B cell (primary cell): ENCODE measurements at places on chromosomes 5 and 9.
A peak's percentile ranks its signal among the peaks of the same experiment; 100 is the strongest.

DNA sequence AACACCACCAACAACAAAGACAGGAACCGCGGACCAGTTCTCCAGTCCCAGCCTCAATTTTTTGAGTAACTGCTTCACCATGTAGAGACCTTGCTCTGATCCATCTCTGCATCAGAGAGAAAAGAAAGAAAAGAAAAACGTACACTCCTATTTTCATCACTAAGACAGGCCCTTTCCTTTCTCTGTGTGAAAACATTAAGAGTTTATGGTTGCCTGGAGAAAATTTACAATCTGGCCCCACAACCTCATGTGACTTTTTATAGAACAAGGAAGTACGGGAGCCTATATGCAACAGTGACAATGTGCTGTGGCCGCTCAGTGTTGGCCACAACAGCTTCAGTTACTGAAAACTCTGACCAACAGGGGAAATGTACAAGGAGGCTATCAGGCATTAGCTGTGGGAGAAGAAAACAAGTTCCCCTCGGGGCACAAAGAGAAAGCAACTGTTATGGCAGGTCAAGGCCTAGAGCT, 272.9 kb upstream of the PTGER4 start:
- peak; percentile 67 for DNase-seq

DNA sequence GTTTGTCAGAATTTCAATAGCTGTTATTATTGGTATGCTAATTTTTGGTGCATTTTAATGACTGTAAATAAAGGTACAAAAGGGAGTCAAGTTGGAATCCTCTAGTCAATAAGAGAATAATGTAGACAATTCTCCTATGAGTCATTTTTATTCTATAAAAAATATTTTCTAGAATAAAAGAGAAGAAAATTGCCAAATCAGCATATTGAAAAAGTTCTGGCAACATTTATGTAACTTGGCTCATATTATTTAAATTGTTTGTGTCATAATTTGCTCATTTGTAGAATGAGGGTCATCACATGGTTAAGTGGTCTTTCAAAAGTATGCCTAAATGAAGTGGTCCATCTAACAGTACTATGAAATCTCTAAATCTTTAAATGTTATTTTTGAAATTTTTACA, 1719.8 kb upstream of the WWC1 start:
- DNase-seq, result no peak

DNA sequence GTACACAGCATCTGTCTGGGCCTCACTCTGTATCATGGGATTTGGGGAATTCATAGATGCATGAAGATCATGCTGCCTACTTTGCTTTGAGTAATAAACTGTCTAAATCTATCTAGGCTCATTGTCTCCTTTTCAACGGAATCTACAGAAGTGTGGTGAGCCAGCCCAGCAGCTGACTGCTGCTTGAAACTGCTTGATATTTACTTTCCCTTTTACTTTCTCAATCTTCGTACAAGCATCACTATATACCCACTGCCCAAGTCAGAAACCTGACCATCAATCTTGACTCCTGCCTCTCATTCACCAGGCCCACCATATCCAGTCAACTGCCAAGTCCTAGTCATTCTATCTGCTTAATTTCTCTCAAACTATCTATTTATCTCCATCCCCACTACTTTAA, 142.9 kb downstream of the NR2F1-AS1 start:
- DNase-seq, result no peak

DNA sequence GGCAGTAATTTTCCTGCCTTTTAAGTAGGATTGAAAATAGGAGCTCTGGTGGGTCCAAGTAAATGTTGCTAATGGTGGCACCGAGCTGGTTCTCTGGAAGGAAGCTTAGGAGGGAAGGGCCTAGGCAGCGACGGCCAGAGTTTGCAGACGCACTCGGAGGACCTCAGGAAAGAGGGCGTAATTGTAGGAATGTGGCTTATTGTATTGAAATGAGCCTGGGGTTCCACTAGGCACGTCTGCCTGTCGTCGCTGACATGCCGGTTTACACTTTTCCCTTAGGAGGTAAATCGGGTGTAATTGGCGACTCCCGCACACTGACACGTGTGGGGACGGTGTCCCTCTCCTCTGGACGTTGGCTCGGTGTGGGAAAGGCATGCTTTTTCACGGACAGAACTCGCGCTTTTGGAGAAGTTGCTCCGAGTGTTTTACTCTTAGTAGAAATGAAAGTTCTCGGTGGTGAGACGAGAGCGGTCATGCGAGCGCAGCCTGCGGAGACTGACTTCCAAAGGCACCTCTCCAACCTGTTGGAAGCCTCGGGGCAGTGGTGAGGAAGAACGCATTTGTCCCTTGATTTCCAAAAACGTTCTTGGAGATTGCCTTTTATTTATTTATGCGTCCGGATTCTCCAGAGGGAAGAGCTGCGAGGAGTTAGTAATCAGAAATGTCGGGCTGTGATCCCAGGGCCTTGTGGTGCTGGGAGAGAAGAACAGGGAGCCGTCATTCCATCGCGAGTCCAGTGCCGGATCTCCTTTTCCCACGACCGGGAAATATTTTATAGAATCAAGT, 1.3 kb downstream of the NR4A3 start:
- DNase-seq, result peak; percentile 72

- DNase-seq, result no peak
Measured at GRCh38 chr9:10678790-10679189, 66.0 kb upstream of the PTPRD start.

DNA sequence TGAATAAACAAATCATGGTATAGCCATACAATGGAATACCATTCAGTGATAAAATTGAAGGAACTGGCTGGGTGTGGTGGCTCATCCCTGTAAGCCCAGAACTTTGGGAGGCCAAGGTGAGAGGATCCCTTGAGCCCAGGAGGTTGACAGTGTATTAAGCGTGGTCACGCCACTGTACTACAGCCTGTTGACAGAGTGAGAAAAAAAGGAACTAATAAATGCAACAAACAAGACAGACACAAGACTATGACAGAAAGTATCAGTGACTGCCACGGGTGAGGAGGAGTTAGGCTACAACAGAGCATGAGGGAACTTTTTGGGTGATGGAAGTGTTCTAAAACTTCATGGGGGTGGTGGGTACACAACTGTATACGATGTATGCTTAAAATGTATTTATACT, 2.2 kb downstream of the FNIP1 start:
- peak; percentile 46 for DNase-seq

GRCh38 chr9:87871425-87872078, 11.1 kb upstream of the SPATA31E1 start:
- DNase-seq, result no peak

DNA sequence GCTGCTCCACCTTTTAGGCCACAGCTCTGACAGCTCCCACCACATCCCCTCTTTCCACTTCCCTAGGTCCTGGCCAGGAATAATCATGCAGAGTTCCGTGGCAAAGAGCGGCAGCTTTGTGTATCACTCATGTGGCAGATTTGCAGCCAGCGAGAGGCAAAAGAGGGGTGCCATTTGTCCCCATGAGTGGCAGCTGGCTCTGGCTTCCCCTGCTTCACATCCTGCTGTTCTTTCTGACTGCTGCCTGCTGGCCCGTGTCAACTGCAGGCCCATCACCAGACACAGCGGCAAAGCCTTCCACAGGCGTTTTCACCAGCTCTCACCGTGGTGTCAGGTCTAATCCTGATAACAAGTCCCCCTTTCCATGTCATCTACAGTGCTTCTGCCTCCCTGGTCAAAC, 430.6 kb upstream of the DAP start:
- no peak for DNase-seq

GRCh38 chr5:159955056-159955624, 38.9 kb downstream of the ADRA1B start:
- DNase-seq, result no peak

DNA sequence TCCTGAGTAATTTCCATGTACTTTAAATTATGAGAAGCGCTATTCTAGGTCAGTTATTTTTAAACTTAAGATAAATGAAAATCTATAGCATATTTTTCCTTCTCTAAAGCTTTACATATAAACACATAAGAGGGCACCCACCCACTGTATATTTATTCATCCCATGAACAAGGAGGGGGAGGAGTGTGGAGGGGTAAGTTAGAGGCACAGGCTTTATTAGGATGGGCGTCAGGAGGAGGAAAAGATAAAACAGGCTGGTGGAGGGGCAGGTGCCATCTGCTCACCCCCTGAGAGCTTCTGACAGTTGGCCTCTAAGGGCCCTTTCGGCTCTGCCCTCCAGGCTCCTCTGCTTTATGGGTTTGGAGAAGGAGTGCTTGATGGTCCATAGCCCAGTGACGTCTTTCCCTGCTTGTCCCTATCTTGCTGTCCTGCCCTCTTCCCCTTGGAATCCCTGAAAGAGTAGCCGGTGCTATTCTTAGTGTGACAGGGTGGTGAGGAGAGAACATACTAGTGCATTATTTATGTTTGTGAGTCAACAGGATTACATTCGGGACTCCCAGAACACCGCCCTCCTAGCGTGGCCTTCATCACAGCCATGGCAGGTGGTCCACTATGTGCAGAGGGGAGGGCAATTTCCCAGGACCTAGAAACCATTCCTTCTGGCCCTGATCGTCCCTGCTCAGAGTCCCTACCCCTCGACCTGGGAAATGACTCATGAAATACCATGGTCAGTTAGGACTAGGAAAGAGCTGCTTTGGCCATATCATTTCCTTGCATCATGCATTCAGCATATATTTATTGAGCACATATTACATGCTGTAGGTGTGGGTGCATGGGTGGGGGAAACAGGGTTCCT, 7.9 kb upstream of the SYNPO start:
- DNase-seq, result no peak

DNA sequence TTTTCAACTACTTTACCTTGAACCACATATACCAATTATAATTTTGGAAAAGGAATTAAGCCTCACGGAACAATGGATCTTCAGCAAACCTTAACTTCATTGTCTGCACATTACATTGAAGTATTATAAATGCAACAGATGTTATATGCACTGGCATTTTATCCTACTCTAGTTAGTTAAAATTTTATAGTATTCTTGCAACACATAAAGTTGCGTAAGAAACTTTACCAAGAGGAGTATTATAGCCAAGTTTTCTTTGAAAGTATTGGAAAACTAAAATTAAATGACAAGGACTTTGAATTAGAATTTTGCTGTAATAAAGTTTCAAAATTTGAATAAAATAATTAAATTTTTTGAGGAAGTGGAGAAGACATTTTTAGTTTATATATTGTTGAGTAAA, 63.4 kb upstream of the SREK1 start:
- DNase-seq, result no peak

GRCh38 chr5:61674378-61674777, 342.3 kb downstream of the ZSWIM6 start:
- DNase-seq, result no peak

GRCh38 chr5:58046371-58046770, 413.5 kb downstream of the PLK2 start:
- no peak for DNase-seq

- peak; percentile 4 for DNase-seq
Measured at GRCh38 chr5:1514027-1514818, 9.5 kb downstream of the LPCAT1 start.

DNA sequence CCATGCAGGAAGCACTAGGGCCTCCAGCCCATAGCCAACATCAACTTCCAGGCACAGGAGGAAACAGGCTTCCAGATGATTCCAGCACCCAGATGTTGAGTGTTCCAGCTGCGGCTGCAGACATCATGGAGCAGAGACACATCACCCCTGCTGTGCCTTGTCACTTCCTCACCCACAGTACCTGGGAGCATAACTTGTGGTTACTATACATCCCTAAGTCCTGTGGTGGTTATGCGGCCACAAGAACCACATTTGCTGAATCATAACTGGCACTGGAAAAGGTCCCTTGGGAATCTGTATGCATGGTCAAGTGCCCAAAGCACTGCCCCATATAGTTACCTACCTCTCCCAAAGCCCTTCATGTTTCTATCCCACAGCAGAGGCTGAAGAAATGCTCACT, 56.6 kb downstream of the WHRN start:
- DNase-seq, result no peak

GRCh38 chr5:159340511-159340910, 10.2 kb upstream of the IL12B start:
- no peak for DNase-seq

DNA sequence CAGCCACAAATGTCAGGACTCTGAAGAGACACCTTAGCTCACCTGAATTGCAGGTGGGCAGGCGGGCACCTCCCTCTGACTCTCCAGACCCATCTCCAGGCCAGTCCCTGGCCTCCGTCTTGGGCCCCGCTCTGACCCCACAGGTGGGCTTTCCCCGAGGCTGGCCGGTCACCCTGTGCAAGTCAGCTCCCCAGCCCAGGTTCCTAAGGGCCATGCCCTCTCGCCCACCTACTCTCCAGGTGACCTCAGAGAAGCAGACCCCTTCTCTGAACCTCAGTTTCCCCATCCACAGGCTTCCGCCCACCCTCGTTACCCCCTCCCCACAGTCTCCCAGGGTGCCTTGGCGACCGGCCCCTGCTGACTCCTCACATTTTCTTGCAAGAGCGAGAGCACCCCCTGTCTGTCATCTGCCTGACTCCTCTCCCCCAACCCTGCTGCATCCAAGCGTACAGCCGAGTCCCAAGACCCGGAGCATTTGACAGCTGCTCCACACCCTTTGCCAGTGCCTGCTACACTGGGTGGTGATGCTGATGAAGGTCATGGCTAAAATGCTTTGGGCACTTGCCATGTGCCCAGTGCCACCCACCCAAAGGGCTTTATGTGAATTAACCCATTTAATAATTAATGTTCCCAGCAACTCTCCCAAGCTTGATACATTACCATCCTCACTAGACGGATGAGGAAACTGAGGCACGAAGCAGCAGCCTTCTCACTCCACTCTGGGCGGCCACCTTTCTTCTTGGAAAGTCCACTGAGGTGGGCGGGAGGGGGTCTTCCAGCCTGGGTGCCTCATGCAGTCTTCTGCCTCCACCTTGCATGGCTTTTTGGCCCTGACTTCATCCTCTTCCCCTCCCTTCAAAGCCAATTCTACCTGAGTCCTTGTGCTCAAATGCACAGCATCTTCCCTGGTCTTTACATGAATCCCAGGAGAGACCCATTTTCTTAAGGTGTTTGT, 51.1 kb upstream of the ORM1 start:
- peak; percentile 33 for DNase-seq

- DNase-seq, result no peak
Measured at GRCh38 chr5:157549954-157550549, 25.5 kb downstream of the ADAM19 start.

DNA sequence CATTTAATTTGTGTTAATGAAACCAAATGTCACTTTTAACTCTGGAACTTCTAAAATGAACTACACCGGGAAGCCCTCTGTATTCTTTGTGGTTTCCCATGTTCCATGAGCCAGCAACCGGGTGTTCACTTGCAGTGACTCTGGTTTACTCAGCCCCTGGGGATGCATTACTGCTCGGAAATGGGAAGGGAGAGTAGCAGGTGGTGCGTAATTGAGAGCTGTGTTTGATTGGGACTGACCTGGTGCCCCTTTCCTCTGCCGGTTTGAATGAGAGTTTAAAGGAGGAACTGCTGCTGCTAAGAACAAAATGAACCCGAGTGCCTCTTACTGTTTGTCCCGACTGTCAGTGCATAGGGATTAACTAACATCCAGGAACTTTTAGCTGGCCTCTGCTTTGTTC, 100.1 kb upstream of the DHFR start:
- DNase-seq, result peak; percentile 7

- DNase-seq, result no peak
Measured at GRCh38 chr9:124121725-124122124, 110.2 kb downstream of the LHX2 start.
